Stimulated activated CD4-positive, alpha-beta T cell treated with anti-CD3 and anti-CD28 coated beads, Interleukin-2, amount 100 ng/mL, for 4 hours (primary cell): ENCODE measurements at places on chromosomes 2 and 18.

DNA sequence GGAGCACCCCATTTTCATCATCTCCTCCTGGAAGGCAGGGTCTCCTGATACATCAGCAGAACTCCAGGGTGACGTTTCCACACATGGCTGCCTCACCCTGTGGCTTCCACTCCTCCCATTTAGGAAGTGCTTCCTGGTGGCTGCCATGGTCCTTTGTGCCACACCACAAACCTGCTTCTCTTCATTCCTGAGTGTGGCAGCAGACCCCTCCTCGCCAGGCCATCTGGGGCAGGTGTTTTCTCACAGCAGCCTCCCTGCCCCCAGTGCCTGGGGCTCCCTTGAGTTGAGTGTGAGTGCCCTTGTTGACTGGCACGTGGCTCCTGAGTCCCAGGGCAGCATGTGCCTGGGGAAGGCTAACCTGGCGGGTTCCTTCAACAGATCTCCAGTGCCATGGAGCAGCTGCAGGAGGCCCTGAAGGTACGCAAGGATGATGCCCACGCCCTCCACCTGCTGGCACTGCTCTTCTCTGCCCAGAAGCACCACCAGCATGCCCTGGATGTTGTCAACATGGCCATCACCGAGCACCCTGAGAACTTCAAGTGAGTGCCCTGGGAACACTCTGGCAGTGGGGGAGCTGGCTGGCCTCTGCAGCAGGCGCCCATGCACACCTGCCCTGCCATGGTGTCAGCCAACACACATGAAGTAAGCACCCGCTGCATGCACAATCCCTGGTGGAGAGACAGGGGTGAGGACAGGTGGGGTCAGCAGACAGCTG lies 113.4 kb upstream of the MCFD2 start:
- DNase-seq = no peak

GRCh38 chr2:47076586-47077441 lies 78.3 kb downstream of the STPG4 start:
- DNase-seq = no peak

DNA sequence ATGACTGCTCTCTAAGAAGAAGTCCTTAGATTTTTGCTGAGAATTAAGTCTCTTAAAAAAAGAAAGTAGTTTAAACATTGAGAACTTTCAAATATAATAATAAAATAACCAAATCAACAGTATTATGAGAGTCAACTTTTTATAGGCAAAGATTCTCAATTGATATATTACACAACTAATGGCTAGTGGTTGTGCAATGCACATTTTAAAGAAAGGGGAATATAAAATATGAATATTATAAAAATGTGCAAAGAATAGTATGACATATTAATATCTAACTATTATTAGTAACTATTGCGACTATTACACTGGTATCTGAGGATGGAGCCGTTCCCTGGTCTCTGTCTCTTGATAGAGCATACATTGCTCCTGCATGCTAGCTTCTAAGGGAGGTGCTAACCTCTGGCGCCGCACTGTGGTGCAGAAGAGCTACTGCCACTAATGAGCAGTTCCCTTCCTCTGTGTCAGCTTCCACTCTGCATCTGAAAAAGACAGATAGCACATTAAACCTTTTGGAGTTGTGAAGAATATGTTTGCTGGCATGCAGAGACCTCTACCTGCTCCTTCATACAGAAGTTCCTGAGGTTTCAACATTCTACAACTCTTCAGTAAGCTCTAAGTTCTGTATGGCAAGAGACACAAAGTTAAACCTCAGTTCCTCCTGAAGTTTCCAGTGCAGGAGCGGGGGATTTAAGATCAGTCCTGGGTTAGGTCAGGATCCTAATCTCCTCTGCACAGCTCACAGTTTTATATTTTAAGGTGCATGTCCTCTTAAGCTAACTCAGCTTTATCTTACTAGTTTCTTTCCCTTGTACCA lies 3.5 kb upstream of the SLC9A2 start:
- no peak for DNase-seq

GRCh38 chr2:157473581-157473980 lies 29.7 kb upstream of the CYTIP start:
- no peak for DNase-seq

GRCh38 chr2:234395891-234396420 lies 100.9 kb downstream of the ARL4C start:
- DNase-seq = no peak

- DNase-seq = no peak
These were observed 40.7 kb upstream of the TAF1B start for GRCh38 chr2:9802576-9802993.

DNA sequence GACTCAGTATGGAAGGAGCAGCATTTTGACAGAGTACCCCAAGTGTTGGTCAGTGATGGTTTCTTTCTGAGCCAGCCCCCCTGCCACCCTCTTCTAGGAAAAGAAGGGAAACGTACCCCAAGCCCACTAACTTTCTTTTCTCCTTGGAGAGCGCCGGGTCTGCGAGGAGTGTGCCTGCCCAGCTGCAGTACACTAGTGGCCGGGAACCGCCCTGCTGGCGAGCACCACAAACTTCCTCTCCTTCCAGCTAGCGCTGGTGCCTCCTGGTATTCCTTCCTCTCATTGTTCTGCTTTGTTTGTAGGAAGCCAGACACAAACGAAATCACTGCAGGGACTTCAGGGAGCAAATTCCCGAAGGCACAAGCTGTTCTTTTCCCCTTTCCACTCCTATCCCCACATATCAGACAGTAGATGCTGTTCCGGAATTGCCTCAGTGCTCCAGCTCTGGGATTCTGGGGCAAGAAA lies 1.8 kb downstream of the CCDC85A start:
- DNase-seq = no peak

GRCh38 chr18:35807811-35808335 lies 164.6 kb upstream of the RMP24 start:
- DNase-seq = no peak

DNA sequence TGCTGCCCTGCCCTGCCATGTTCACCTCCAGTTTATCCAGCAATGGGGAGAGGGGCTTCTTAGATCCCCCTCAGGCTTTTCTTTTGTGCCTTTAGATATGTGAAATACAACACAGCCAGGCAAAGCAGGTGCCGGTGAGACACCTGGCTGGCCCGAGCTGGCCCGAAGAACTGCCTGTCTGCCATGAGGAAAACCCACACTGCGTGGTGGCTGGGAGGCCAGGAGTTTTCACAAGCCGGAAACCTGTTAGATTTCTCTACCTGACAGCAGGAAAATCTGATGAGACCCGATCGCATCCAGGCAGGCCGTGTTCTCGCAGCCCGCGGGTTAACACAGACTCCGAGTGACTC lies 5.7 kb upstream of the GAL3ST2 start:
- DNase-seq = no peak

- no peak for DNase-seq
These were observed at the start of gene HOXD13 for GRCh38 chr2:176092270-176093144. Gene HOXD13, plus strand, starts transcription at chr2:176092721. Its CDS starts 170 bp downstream, at chr2:176092891.

GRCh38 chr2:211692689-211693088 lies 845.9 kb downstream of the ERBB4 start:
- DNase-seq = no peak

- DNase-seq = no peak
These were observed 43.5 kb downstream of the ATP6V1C2 start for GRCh38 chr2:10764896-10765295.

DNA sequence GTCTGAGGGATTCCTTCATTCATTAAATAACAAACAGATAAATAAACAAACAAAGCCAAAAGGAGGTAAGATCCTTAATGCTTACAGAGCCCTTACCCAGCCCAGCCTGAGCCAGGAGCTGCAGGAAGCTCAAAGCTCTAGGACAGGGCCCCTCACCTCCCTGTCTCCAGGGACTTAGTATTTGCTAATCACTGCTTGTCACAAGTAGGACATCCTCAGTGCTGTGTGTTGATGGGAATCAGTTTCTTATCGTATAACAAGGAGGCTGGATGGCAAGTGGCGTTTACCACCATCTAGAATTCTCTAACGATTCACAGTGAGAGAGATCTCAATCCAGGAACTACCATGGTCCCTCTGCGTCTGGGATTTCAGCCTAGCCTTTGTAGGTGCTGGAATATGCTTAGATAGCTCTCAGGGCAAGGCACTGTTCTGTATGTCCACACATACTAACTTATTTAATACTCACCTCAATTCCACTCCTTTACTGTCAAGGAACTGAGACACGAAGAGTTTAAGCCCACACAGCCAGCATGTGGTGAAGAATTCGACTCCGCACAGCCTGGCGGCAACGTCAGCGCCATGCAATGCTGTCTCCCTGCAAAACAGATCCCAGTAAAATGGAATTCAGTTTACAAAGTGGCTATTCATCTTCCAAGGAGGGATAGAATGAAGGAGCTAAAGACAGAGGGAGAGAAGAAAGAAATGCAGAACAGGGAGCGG lies 164.8 kb downstream of the MYCN start:
- DNase-seq = no peak

GRCh38 chr2:1731963-1732768 lies 12.1 kb downstream of the PXDN start:
- DNase-seq = no peak

- no peak for DNase-seq
These were observed 19.7 kb downstream of the CYP1B1 start for GRCh38 chr2:38056216-38056615.

DNA sequence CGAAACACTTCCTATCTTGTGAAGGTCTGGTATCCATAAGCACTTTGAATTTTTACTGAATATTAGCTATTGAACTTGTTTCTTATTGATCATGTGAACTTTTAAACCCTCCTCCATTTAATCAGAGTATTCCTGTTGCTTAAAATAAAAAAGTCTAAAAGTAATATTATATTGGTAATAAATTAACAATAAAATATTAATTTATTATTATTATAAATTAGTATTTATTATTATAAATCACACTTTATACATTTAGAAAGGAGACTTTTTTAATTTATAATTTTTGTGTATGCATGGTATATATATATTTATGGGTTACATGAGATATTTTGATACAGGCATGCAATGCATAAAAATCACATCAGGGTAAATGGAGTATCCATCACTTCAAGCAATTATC lies 295.4 kb upstream of the NETO1 start:
- DNase-seq = no peak

GRCh38 chr18:73879766-73880165 lies 267.9 kb downstream of the FBXO15 start:
- no peak for DNase-seq

GRCh38 chr2:80573950-80574349 lies 269.4 kb upstream of the LRRTM1 start:
- DNase-seq = no peak

GRCh38 chr2:116833052-116833451 lies 981.4 kb upstream of the DDX18 start:
- DNase-seq = no peak

- no peak for DNase-seq
These were observed 210.3 kb downstream of the ZRANB3 start for GRCh38 chr2:135320465-135321355.

DNA sequence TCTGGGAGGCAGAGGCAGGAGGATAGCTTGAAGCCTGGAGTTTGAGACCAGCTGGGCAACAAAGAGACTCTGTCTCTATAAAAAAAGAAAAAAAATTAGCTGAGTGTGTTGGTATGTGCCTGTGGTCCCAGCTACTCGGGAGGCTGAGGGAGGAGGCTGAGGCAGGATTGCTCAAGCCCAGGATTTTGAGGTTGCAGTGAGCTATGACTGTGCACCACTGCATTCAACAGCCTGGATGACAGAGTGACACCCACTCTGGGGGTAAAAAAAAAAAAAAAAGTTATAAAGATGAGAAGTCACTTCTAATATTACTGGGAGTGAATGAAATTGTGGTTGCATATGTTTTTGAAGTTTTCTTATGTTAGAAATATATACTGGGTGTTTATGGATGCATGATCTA lies 71.6 kb downstream of the C2orf74 start:
- DNase-seq = no peak

DNA sequence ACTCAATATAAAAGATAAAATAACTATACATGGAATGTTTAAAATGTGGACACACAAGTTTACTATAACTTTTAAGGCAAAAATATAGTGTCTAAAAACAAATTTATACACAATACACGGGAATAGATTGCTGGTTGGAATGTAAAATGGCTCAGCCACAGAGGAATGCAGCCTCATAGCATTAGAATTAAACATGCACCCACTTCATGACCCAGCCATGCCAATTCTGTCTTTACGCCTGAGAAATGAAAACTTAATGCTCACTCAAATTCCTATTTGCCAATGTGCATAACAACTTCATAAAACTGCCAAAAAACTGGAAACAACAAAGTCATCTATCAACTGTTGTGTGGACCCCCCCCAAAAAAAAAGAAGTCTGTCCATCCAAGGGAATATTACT lies 1006.6 kb upstream of the POU3F3 start:
- DNase-seq = no peak

DNA sequence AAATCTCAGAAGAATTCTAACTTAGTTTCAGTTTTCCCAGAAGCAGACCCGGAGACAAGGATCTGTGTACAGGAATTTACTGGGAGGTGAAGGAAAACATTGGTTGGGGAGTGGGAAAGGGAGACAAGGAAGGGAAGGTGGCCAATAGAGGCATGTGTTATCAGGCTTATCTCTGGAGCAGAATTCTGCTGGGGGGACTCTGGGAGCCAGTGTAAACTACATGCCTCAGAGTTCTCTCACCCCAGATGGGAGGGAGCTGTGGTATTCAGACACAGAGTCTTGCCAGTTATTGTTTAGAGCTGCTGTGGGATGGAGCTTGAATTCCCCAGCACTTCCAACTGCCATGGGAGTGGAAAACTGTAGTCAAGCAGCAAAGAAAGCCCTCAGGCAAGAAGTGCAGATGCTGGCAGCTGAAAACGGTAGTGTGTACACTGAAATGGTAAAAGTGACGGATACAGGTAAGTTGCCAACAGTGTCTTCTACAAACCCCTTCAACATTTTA lies 19.0 kb downstream of the DNPEP start:
- DNase-seq = no peak

GRCh38 chr18:61337527-61337926 lies 4.3 kb downstream of the CDH20 start:
- DNase-seq = no peak

- DNase-seq = no peak
These were observed 10.2 kb downstream of the RNASEH1 start for GRCh38 chr2:3547915-3548314.

GRCh38 chr18:11899063-11899462 lies 9.1 kb downstream of the MPPE1 start:
- DNase-seq = no peak

GRCh38 chr2:24101992-24102391 lies 17.4 kb upstream of the TP53I3 start:
- DNase-seq = no peak

DNA sequence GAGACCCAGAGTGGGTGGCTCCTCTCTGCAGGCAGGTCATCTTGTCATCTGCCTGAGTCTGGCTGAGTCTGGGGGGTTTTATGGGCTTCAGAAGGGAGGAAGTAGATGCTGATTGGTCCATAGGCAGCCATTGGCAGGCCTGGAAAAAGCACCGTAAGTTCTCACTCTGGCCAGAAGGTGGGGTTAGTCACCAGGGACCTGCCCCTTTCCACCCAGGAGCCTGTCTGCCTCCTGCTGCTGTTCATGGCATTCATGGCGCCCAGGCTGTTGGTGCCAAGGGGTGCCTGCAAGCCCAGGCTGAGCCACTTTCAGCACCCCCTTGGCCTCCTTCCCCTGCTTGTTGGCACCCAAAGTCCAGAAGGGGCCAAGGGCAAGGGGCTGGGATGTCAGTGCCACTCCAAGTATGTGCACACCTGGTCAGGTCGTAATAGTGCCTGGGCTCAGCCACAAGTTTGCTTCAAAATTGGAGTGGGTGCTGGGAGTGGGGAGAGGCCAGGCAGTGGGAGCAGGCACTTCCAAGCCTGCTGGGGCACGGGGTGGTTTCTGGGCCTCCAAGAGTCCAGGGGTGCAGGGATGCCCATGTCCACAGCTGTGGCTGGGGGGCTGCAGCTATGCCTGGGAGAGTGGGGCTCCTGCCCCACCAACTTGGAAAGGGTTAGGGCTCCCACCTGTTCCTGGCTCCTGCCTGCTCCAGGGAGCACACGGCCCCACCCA lies 178.1 kb downstream of the FAM210A start:
- DNase-seq = no peak
